ENCODE measurements at places on chromosomes 5 and 9.

DNA sequence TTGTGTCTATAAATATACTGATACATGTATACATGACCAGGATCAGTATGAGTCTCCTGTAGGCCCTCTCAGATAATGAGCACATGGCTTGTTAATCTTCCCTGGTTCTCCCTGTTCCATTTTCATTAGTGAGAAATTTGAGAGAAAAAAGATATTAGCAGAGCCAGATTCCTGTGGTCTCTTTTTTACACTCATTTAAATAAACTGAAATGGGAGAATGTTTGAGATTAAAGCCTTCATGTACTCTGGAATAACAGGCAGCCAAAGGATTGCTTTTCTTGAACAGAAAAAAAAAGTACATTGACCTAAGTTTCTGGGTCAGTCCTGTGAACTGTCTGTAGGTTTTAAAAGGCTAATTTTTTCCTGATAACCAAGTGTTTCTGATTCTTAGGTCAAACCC, 44.2 kb downstream of the PWWP2A start:
- ATAC-seq: no peak

GRCh38 chr5:167642779-167643517, 648.5 kb upstream of the WWC1 start:
- no peak for ATAC-seq

- peak; percentile 86 for ATAC-seq
These were observed 6.4 kb upstream of the ANKRD31 start for GRCh38 chr5:75243100-75243499.

DNA sequence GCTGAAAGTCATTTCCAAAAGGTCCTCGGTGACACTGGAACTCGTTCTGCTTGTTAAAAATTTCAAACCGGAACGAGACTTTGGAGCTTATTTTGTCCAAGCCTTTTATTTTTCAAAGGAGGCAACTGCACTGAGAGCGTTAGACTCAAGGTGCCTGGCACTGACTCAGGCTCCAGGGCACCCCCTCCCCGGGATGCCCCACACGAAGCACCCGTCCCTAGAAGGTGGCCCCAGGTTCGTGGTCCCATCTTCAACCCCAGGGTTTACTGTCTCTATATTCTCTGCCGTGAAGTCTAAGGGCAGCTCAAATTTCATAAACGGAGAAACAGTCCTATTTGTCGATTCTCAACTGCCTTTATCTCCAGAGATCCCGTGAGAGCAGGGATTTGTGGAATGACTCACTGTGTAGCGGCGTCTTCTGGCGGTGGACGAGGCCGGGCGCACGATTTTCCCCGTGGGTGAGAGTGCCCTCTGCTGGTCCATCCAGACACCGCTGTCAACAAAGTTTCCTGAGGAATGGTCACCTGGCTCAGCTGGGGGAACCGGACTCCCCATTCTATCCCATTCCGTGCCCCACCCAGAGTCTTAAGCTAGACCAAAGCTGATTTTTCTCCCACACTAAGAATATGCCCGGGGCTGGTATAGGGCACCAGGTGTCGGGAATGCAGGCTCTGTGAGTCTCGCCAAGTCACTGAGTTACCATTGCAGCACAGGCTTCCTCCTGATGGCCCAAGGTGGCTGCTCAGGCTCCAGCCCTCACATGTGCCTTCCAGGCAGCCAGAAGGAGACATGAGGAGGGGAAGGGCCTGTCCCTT, 27.1 kb upstream of the SLC6A19 start:
- peak; percentile 81 for ATAC-seq

- ATAC-seq: no peak
These were observed 250.0 kb upstream of the SLC30A5 start for GRCh38 chr5:68843624-68844364.

GRCh38 chr9:95954940-95955339, 79.4 kb downstream of the ERCC6L2 start:
- ATAC-seq: no peak

GRCh38 chr5:157182143-157182757, 1.6 kb downstream of the ITK start:
- no peak for ATAC-seq

DNA sequence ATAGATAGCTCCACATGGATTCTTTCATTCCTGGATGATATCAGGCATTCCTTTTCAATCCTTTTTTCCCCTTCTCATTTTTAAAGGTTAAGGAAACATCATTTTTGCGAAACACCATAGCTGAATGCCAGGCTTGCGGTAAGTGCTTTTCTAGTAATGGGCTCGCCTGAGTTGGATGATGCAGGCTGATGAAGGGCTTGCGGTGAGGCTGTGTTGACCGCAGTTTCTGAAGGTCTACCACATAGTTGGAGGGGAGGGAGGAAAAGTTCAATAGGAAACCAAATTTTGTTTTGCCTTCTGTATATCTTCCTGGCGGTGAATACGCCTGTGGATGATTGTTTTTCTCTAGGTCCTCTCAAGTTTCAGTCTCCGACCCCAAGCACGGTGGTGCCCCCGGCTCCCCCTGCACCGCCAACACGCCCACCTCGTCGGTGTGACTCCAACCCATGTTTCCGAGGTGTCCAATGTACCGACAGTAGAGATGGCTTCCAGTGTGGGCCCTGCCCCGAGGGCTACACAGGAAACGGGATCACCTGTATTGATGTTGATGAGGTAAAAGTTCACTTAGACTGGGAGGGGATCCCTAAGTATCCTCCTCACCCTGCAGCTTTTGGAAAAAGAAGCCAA, 24.3 kb downstream of the THBS4 start:
- ATAC-seq: no peak

- no peak for ATAC-seq
These were observed 79.2 kb downstream of the SECISBP2 start for GRCh38 chr9:89397471-89397870.

DNA sequence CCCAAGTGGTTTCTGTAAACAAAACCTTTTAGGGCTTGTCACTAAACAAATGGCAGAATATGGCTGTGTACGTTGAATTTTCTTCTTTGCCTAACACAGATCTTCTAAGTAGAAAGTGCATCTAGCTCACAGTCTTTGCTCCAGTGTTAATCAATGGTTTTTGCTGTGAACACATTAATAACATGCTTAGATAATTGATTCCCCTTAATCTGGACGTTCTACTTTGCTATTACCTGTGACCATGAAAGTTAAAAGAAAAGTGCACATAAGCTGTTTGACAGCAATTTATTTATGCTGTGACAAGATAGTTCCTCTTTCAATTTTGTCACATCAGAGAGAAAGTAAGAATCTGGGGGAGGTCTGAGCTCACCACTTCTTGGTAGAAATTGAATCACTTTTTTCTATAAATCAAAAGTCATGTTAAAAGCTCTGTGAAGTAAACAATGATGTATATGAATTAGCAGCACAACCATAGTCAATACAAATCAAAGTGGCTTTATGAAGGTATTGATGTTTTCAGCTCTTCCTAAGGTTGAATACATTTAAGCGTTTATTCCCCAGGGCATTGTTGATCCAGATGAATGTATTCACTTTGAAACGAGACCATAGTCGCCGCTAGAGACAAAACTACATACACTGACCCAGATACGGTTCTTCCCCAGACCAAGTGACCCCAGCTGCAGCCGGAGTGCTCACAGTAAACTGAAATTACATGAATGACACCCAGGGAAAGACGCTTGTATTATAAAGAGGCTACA, 174.6 kb upstream of the ZNF608 start:
- no peak for ATAC-seq

DNA sequence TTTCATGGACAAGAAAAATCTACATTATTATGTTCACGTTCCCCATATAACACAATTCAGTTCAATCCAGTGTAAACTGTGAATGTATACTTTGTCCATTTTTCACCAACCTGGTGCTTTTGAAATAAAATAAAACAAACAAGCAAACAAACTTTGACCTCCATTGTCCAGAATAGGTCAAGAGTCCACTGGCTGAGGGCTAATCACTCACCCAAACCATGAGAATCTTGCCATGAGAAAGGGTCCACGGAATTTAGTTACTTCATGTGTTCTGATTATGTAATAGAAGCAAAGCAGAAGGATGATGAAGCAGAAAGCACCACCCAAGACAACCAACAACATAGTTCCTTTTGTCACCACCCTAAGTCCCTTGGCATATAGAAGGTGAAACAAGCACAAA, 28.7 kb downstream of the DIAPH1 start:
- no peak for ATAC-seq

GRCh38 chr5:102666164-102666946, 88.8 kb upstream of the PAM start:
- ATAC-seq: peak; percentile 36

- ATAC-seq: no peak
These were observed 488.0 kb upstream of the CDH18 start for GRCh38 chr5:20476016-20476415.

DNA sequence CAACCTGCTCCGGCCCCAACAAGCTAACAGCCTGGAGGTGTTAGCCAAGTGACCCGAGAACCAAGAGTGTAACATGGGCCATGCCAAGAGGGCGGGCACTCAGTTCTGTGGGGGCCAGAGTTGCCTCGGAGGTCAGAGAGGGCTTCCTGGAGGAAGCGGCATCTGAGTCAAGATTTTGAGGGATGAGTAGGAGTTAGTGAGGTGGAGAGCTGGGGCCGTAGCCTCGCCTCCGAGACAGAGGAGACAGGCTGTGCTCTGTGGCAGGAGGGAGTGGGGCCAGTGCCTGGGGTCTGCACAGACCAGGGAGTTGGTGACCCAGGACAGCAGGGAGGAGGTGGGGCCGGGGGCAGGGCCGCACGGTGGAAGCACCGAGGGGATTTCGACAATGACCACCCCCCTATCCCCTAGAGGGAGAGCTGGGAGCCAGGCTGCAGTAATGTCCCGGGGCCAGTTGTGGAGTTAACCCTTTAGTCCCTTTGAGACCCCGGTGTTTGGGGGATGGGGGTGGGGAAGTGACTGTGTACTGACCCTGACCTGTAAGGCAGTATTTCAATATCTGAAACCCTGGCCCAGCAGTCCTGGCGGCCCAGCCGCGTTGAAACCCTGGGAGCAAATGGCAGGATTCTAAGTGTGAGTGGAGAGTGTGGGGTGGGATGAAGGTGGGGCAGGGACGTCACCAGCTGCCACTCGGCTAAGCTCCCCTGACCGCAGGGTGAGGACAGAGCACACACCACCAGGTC, 148.7 kb upstream of the COL5A1 start:
- no peak for ATAC-seq

DNA sequence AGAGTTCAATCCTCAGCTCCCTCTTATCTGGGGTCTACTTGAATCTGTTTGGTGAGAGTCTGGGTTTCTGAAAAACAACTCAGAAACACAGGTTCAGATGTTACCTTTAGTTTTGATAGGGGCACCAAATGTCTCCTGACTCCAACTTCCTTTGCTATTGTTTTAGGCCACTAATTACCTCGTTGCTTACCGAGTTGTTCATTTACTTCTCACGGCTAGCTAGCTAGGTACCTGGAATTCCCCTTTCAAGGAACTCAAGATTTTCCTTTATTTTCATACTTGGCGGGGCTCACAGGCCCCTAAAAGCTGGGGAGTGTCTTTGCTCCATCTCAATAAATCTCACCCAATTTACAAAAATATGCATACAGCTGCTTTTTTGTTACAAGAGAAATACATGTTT, 111.4 kb downstream of the SLC28A3 start:
- no peak for ATAC-seq

- ATAC-seq: peak; percentile 48
These were observed 313.0 kb upstream of the ZNF608 start for GRCh38 chr5:125059255-125060002.

GRCh38 chr9:89079391-89079790, 88.1 kb downstream of the S1PR3 start:
- no peak for ATAC-seq

- peak; percentile 1 for ATAC-seq
These were observed 76.2 kb upstream of the STXBP1 start for GRCh38 chr9:127535834-127536233.

- ATAC-seq: no peak
These were observed 37.7 kb upstream of the PLEKHG4B start for GRCh38 chr5:54175-54730.

GRCh38 chr5:141135030-141135717, at the start of gene PCDHB5:
PCDHB5 (plus strand) TSS chr5:141135206; CDS start chr5:141135435, 229 bp downstream.
- ATAC-seq: no peak

GRCh38 chr9:93116072-93116961, 17.7 kb downstream of the NINJ1 start:
- ATAC-seq: peak; percentile 8

- no peak for ATAC-seq
These were observed at the start of gene CCL19 for GRCh38 chr9:34690983-34691935. CCL19 (minus strand) TSS chr9:34691276; CDS start chr9:34691139, 137 bp downstream.

GRCh38 chr5:52837068-52837467, 49.4 kb downstream of the ITGA1 start:
- ATAC-seq: no peak

- no peak for ATAC-seq
These were observed 22.4 kb upstream of the SLC36A1 start for GRCh38 chr5:151424892-151425523.

DNA sequence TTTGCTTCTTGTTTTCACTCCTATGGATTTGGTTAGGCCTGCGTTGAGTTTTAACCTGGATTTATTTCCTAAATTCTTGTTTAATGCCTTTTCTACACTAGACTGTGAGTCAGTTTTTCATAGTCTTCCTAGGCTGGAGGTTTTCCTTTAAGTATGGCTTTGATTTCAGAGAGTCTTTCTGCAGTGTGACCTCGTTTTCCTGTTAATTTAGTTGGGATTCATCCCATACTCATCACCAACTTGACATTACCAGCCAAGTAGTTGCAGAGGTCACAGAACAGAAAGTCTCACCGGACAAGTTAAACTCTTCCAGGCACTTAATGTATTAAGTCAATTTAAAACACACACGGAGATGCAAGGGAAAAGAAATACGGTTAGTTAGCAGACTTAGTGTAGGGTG, 29.7 kb upstream of the AUH start:
- ATAC-seq: no peak

DNA sequence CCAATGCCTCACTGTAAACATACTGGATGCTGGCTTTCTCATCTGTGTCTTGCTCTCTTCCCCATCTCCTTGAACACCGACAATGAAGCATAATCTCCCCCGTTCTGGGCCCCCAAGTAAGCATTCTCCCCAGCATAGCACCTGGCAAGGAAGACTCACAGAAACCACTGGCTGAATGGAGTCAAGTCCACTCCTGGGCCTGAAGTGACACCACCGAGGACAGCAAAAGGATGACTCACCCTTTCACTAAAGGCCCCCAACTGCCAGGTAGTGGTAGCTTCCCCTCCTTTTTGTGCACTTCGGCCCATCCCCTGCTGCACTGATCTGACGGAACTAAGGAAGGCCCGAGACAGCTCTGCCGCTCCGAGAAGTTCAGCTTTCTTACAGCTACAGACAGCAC, 9.4 kb downstream of the VDAC1 start:
- no peak for ATAC-seq

- ATAC-seq: no peak
These were observed 3.6 kb downstream of the RPL12 start for GRCh38 chr9:127447416-127448111.
